Esophagus squamous epithelium (tissue), 5 donors: ENCODE measurements at places on chromosomes 3 and 15. TPM values are rescaled to one million over a fixed set of nuclear protein-coding genes. Genes with fewer than 3 reads are reported as not detected.

- DNase-seq = no peak
Measured at GRCh38 chr15:60343221-60343970, 54.4 kb downstream of the ANXA2 start.

- no peak for DNase-seq
Measured at GRCh38 chr3:106401666-106402490, 533.1 kb upstream of the CBLB start.

DNA sequence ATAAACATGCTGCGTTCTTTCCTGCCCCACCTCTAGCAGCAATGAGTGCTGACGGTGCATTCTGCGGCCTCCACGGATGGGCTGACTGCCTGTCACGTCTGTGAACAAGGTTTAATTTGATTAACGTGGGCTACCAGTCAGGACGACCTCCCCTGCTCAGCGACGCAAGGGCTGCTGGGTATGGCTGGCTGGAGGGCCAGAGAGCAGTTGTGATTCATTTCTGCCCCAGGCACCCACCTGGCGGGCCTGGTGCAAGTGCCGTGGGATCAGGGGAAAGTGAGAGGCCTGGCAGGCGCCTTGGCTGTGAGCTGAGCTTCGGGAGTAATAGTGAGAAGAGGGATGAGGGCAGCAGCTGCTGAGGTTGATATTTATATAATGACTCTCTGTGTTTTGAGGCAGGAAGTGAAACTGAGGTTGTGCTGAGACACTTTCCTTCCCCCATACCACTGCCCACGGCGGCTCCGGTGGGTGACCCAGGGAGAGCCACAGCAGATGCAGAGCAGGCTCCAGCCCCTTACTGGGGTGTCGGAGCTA is 190.4 kb upstream of the BCL6 start:
- DNase-seq = no peak

GRCh38 chr3:132317229-132317948 is at the start of gene ACP3:
ACP3 (plus strand) TSS chr3:132317407; CDS start chr3:132317457, 50 bp downstream.
- no peak for DNase-seq

SLC9A9 gene
- total RNA-seq = 18.8 TPM

CCR9 gene
- not detected for total RNA-seq

HDGFL3 gene
- total RNA-seq = 3.7 TPM

GRCh38 chr3:38147421-38147820 is 9.0 kb downstream of the MYD88 start:
- no peak for DNase-seq

DNA sequence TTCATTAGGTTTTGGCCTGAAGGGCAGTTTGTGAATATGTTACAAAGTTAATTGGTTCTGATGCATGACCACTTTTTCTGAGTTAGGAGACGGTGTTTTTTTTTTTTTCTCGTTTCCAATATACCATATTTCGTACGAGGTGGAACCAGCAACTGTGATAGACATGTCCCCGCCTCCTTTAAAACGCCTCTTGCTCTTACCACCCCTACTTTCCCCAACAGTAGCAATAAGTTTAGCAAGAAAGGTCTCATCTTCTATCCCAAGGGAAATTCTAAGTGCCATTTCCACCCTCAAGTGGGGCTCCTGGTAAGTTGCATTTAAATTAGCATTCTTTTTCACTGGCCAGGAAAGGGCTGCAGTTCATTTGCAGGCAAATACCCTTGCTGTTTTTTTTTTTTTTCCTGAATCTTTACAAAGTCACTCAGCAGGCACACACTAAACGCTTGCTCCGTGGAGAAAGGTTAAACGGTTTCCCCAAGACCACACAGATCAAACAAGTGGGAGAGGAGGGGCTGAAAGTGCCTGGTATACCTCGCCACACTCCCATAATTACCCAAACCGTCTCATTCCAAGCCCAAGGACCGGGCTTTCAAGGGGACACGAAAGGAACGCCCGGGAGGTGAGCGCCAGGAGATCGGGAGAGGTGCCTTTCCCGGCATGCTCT is 39.5 kb upstream of the MGA start:
- no peak for DNase-seq

- no peak for DNase-seq
Measured at GRCh38 chr15:58431221-58432149, at the start of gene LIPC. LIPC (plus strand) TSS chr15:58431991; CDS start chr15:58432033, 42 bp downstream.

DNA sequence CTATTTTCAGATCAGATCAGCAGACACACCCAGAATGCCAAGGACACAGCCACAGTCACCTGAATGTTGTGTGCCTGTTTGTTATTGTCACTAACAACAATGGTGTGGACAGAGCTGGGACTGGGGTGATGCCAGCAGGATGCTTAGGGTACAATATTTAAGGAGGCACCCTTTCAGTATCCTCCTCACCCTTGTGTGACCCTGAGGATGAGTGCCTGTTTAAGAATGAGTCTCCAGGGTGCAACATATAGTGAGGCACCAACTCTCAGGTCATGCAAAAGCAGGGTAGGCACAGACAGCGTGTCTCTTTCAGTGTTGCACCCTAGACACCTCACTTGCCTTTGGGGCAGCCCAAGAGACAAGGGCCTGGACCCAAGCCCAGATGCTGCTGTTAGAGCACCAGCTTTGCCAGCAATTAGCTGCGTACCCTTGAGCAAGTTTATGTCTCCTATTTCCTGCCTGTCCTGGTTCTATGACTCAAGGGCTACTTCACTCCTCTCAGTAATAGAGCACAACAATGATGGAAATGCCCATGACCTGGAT is 122.6 kb downstream of the AQP9 start:
- no peak for DNase-seq

ACAA1 gene
- total RNA-seq = 75.2 TPM

DNA sequence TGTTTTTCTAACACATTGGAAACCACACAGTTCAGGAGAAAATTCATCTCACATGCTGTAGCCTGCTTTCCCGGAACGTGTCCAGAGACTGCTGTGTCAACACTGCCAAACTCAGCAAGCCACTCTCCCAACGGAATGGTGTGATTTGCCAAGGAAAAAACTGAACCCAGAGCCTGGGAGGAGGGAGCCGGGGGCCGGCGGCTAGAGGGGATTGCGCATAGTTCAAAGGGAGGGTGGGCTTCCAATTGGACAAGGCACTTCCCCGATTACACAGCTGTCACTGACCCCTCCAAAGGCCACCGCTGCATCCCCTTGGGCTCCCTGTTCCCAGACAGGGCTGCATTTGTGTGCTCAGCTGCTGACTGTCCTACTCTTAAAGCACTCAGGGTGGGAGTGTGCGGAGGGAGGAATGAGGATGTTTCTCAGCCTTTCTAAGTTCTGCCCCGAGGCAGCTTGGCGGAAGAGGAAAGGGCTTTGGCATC is 256.2 kb downstream of the ZNF621 start:
- no peak for DNase-seq

DNA sequence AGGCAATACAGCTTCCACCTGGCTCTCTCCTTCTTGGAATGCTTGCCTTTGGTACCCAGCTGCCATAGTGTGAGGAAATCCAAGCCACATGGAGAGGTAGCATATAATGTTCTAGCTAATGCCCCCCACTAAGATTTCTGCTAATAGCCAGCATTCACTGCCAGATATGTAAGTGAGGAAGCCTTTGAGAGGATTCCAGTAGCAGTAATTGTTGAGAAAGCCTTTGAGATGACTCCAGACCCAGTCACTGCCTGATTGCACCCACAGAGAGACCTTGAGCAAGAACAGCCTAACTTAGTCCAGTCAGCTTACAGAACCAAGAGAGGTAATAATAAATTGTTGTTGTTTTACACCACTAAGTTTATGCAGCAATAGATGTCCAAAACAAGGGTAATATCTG is 63.1 kb downstream of the STRIT1 start:
- no peak for DNase-seq

CD200 gene
- total RNA-seq = 1.6 TPM

- DNase-seq = no peak
Measured at GRCh38 chr3:36244728-36245127, 135.6 kb upstream of the STAC start.

GRCh38 chr3:128429751-128430150 is 36.9 kb downstream of the DNAJB8 start:
- no peak for DNase-seq

DNA sequence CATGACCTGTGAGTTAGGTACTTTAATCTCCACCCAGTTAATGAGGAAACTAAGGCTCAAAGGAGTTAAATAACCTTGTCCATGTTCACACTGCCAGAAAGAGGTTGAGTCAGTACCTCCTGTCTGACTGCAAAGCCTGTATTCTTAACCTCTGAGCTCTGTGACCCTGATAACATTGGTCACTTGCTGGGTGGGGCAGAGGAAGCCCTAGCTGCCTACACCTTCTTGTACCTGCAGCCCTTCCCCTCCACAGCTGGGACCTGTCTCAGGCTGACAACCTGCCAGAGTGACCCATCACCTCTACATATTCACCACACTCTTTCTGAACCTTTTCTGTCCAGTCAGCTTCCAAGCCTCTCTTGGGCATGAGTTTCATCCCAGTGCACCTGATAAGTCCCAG is 106.1 kb upstream of the HES1 start:
- no peak for DNase-seq

DNA sequence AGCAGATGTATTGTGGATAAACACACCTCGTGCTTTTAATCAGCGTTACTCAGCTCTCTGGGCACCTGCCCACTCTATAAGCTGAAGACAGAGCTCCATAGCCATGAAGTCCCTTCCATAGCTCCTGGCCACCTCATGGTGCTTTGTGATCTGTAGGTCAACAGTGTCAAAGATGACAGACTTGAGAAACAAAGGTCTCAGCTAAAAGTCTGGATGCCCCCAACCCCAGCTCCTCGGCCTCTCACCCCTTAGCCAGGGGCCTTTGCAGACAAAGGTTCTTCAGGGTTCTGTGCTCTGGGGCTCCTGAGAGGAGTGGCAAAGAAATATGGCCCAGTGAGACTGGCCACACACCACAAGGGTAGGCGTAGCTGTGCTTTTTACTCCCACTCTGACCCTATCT is 168.6 kb downstream of the KLF13 start:
- DNase-seq = no peak

ZNF592 gene
- total RNA-seq = 12.2 TPM

GRCh38 chr3:95438274-95438673 is 1375.4 kb downstream of the NSUN3 start:
- no peak for DNase-seq

GRCh38 chr3:108642526-108642925 is 53.0 kb downstream of the DZIP3 start:
- no peak for DNase-seq

- no peak for DNase-seq
Measured at GRCh38 chr3:41966206-41966605, 4.3 kb upstream of the ULK4 start.
